ENCODE measurements at places on chromosomes 3 and 15.

DNA sequence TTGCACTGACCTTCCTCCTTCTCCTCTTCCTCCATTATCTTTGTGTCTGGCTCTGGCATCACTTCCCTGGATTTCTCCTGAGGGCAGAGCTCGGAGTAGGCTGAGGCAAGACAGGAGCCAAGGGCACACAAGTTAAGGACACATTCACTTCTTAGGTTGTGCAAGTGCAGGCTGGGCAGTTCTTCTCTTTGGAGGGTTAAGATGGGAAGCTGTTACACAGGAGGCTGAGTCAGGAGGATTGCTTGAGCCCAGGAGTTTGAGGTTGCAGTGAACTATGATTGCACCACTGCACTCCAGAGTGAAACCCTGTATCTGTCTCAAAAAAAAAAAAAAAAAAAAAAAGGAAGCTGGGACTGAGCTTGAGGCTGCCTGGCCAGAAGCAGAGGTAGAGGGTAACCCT, 176.2 kb upstream of the ANKRD28 start:
- no peak for DNase-seq

DNA sequence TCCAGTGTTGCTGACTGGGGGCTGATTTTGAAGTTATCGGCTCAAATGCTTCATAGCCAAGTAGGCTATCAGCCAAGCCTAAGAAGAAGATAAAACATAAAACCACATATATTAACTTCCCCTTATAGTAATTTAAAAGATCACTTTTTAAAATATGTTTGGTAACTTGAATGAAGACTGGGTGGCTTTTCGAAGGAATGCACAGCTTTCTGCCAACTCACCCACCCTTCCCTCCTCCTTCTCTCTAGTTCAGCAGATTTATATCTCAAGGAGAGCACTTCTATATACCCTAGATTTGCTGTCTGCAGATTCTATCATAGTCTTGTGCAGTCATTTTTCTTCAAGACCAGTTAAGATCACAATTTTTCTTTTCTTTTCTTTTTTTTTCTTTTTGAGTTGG, 189.4 kb upstream of the CHRM5 start:
- DNase-seq, result no peak

DNA sequence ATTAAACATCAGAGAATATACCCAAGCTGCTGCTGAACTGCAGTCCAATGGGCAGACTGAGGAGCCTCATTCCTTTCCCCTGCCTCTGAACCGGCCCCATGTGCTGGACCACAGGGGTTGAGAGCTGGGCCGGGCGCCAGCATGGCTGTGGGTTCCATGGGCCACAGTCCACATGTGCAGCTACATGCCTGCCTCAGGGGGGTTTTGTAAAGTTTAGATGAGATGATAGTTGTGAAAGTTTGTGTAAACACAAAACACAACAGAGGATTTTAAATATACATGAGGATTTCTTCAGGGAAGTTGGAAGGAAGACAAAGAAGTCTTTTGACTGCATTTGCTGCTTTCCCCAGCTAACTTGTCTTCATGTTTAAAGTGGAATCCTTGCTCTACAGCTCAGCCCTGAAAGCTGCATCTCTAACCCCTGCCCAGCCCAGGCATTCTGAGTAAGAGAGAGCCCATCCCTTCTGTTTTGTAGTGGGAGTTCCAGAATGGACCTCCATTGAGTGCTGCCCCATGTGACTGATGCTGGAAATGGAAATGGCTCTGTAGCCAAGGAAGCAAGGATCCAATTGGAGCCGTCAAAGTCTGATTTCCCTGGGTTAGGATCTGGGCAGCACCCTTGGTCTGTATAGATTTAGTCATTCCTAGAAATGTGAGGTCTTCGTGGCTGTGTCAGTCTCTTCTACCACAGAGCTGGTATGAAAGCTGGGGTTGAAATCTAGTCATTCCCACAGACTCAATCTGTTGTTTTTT, 17.5 kb downstream of the SLC12A8 start:
- no peak for DNase-seq

DNA sequence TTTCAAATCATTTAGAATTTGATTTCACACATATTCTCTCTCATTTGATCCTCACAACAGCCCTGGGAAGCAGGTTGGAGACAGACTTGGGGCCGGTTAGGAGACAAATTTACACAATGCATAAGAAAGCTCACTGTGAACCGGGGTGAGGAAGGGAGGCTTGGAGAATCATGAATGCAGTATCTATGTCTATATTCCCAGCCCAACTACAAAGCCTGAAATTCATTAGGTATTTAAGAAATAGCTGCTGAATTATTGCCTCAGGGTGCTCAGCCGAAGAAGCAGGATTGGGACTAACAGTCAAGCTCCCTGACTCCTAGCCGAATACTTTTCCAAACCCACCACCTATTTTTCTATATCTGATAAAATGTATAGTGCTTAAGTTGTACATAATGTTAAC, 8.4 kb upstream of the GOLGA6C start:
- no peak for DNase-seq

- DNase-seq, result no peak
Observed at GRCh38 chr15:97884513-97885131, 75.9 kb upstream of the ARRDC4 start.

All from LoVo (cell line).